ENCODE measurements at places on chromosomes 6 and 20. TPM values are rescaled to one million over a fixed set of nuclear protein-coding genes. Genes with fewer than 3 reads are reported as not detected.

The RHAG gene
- polyA plus RNA-seq = not detected

The PRL gene
- polyA plus RNA-seq = not detected

The HLA-DRB1 gene
- polyA plus RNA-seq = not detected

The RSPH4A gene
- 11.0 TPM for polyA plus RNA-seq

The MDFI gene
- polyA plus RNA-seq = 42.8 TPM

The PHACTR1 gene
- 4.8 TPM for polyA plus RNA-seq

The CNKSR3 gene
- 1.5 TPM for polyA plus RNA-seq

The SNX21 gene
- polyA plus RNA-seq = 14.8 TPM

The RCAN2 gene
- 38.9 TPM for polyA plus RNA-seq

The GSTA2 gene
- not detected for polyA plus RNA-seq

The MROH8 gene
- polyA plus RNA-seq = 2.5 TPM

The EGFL8 gene
- polyA plus RNA-seq = 22.4 TPM

The ADTRP gene
- not detected for polyA plus RNA-seq

The TUBB1 gene
- not detected for polyA plus RNA-seq

The EDEM2 gene
- 13.3 TPM for polyA plus RNA-seq

The STX7 gene
- polyA plus RNA-seq = 79.5 TPM

The HDGFL1 gene
- polyA plus RNA-seq = not detected

The ISM1 gene
- polyA plus RNA-seq = not detected

The C6orf52 gene
- 5.7 TPM for polyA plus RNA-seq

The TRIM15 gene
- not detected for polyA plus RNA-seq

The ZFP57 gene
- polyA plus RNA-seq = not detected

The TFAP2D gene
- polyA plus RNA-seq = not detected

The SLC26A8 gene
- not detected for polyA plus RNA-seq

The MICB gene
- not detected for polyA plus RNA-seq

The CLPSL1 gene
- not detected for polyA plus RNA-seq

The SEL1L2 gene
- not detected for polyA plus RNA-seq

The SEMG1 gene
- polyA plus RNA-seq = not detected

The MTFR2 gene
- polyA plus RNA-seq = 1.4 TPM

The PACSIN1 gene
- polyA plus RNA-seq = 5.7 TPM

The SLA2 gene
- polyA plus RNA-seq = not detected

The MCM8 gene
- 5.1 TPM for polyA plus RNA-seq

The GNAS-AS1 gene
- 0.64 TPM for polyA plus RNA-seq

The C20orf204 gene
- polyA plus RNA-seq = 6.0 TPM

The TNXB gene
- polyA plus RNA-seq = 3.6 TPM

The TFAP2C gene
- not detected for polyA plus RNA-seq
